ENCODE measurements at places on chromosomes 13 and 19. TPM values are rescaled to one million over a fixed set of nuclear protein-coding genes. Genes with fewer than 3 reads are reported as not detected.

Gene EFNA2
- 1.8 TPM for polyA plus RNA-seq

Gene ADAMTS10
- 31.0 TPM for polyA plus RNA-seq

Gene ZNF529
- 32.4 TPM for polyA plus RNA-seq

Gene PNMA8A
- polyA plus RNA-seq: 45.6 TPM

Gene SYNGR4
- polyA plus RNA-seq: 0.64 TPM

Gene ICAM3
- polyA plus RNA-seq: 8.4 TPM

Gene DBP
- polyA plus RNA-seq: 15.7 TPM

Gene NKG7
- polyA plus RNA-seq: 0.90 TPM

Gene SHC2
- polyA plus RNA-seq: 44.9 TPM

DNA sequence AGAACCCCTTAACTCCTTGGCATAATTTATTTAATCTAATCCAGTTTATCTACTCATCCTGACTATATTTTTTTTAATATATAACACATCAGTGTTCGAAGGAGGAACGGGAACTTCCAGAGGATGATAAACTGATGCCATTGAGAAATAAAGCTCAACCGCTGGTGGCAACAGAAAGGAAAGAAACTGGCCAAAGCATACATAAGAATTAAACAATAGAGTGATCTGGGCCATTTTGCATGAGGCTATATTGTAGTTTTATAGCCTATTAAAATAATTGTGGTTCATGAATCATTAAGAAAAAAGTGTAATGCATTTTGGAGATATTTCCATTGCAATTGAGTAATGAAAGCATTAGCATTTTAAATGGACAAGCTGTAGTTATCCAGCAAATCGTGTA, 94.2 kb downstream of the FRY start:
- DNase-seq: no peak

DNA sequence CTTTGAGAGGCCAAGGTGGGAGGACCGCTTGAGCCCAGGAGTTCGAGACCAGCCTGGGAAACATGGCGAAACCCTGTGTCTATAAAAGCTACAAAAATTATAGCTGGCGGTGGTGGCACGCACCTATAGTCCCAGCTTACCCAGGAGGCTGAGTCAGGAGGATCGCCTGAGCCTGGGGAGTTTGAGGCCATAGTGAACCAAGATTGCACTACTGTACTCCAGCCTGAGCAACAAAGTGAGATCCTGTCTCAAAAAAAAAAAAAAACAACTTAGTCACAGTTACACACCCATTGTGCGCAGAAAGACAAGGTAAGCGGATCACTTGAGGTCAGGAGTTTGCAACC, 728 bp upstream of the DENND1C start:
- DNase-seq: no peak

DNA sequence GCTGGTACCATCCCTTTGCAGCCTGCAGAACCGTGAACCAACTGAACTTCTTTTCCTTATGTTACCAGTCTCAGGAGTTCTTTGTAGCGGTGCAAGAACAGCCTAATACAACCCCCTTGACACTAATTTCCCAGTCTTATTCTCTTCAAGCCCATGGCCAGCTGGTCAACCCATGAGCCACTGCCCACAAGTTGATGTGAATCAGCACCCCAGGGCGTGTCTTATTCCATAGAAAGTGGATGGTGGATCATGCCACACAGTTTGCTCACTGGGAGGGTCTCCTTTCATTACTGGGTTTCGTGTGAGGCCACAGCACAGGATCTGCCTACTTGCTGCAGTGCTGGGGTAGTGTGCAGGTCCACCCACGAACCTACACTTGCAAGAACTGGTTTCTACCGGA, 27.0 kb downstream of the TEX29 start:
- DNase-seq: no peak

- no peak for DNase-seq
These were observed 100.4 kb downstream of the DCLK1 start for GRCh38 chr13:36030670-36031331.

DNA sequence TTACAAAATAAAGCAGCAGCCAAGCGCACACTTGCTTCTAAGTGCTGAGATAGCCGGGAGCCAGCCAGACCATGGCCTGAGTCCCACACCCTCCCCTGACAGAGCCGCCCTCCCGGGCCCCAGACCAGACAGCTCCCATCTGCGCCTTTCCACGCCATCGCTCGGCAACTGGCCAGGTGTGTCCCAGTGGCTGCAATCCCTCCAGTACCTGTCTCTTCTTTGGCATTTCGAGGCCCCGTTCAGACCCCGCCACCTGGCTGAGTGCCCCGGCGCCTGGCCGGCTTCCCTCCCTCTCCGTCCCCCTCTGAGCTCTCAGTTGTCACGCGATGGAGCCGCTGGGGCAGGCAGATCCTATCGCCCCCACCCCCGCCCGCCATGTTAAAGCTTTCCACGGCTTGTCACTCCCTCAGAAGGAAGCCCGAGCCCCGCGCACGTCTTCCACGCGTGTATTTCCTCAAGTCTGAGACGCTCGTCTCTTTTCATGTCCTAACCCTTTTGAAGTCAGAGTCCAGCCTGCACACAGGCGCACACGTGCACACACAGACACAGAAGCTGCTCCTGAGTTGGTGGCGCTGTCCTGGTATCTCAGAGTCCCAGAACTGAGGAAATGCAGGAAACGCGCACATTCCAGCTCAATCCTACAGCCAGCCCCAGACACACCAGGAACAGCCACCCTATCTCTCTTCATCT, 7.9 kb downstream of the MLLT1 start:
- DNase-seq: no peak

DNA sequence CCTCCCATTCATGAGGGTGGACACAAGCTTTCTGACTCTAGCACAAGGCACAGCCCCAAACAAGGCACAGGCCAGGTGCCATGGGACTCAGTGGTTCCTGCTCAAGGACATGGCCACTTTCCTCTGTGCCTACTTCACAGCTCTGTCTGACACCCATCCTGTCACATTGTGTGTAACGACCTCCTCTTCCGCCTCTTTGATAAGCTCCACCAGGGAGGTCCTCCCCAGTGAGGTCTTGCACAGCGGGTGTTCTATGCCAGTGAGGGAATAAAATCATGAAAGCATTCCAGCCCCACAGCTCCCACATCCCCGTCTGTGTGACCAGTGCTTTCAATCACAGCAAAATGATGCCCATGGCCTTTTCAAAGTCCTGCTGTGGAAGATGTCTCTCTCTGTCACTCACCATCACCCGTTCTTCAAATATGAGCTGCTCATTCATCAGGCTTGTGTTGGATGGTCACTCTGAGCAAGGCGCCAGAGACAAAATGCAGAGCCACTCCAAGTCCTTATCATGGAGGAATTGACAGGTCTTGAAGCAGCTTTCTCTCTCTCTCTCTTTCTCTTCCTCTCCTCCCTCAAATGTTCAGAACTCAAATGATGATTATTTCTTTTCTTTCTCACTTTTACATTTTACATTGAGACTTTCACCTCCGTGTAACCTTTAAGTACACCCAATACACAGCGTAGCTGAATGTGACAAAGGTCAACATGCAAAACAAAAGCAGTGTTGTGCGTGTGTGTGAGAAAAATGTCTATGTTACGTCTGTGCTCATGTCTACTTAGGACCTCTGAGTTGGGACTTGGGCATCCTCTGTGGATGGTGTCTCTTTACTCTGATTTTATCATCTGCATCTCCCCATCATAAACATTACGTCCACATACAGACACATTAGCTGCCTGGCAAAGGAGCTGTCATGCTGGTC, 8.0 kb upstream of the SPATA13 start:
- no peak for DNase-seq

DNA sequence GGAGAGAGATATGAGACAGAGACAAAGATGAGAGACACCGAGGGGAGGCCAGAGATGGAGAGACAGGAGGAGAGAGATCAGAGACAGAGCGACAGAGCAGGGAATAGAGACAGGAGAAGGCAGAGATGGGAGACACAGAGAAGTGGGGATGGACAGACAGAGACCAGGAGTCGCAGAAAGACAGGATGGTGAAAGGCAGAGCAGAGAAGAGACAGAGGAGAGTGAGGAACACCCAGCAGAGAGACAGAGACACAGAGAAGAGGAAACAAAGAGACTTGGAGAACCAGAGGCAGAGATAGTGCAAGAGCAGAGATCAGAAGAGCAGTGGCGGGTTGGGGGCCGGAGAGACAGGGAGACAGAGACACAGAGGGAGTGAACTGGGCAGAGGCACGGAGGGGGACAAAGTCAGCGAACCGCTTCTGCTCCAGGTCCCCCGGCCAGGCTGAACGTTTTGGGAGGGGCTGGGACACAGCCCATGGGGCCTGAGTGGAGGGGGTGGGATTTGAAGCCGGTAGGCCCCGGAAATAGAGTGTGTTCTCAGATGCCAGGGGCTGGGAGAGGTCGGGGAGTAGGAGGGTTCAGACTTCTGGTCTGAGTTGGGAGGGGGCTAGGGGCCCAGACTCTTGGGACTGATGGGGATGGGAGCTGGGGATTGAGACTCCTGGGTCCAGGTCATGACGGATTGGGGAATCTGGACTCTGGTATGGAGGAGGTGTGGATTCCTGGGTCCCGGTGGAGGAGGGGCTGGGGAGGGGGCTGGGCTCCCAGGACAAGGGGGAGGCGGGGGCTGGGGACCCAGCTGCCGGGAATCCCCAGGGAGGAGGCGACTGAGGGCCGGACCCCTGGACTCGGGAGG, 654 bp downstream of the ZNF579 start:
- DNase-seq: no peak

GRCh38 chr13:57552437-57552836, 79.1 kb upstream of the PCDH17 start:
- no peak for DNase-seq

DNA sequence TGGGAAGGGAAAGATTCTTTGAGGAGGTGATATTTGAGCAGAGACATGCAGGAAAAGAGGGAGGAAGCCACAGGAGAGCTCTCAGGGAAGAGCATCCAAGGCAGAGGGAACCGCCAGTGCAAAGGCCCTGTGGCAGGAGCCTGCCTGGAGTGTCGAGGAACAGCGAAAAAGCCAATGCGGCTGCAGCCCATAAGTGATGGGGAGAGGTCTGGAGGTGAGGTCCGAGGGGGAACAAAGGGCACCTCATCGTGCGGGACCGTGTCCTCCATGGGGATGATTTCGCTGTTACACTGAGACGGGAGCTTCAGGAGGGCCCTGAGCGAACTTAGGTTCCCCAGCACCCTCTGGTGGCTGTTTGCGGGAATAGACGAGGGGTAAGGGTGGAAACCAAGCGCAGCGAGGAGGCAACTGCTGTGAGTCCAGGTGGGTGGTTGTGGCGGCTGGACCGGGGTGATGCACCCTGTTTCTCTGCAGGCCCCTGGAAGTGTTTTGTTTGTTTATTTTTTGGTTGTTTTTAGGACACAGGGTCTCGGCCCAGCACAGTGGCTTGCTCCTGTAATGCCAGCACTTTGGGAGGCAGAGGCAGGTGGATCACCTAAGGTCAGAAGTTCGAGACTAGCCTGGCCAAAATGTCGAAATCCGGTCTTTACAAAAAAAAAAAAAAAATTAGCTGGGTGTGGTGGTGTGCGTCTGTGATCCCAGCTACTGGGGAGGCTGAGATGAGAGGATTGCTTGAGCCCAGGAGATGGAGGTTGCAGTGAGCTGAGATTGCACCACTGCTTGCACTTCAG, 5.9 kb upstream of the EHD2 start:
- DNase-seq: no peak

GRCh38 chr13:94596575-94596971, 621 bp upstream of the TGDS start:
- DNase-seq: no peak

DNA sequence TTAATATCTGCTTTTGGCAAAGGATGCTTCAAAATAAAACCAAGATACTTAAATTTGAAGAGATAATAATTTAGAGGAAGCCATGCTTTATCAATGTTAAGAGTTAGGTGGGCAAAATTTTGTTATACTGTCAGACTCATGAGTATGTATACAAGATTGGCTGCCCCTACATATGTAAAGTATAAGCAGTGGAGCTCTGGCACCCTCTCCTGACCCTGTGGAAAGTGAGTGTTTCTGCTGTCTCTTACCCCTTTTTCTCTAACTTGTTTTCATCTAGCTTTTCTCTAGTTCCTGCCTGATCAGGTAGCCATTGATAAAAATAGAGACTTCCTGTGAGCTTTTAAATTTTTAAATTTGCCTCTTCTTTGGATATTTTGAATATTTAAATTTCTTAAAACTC, 710.9 kb upstream of the SPRY2 start:
- no peak for DNase-seq

DNA sequence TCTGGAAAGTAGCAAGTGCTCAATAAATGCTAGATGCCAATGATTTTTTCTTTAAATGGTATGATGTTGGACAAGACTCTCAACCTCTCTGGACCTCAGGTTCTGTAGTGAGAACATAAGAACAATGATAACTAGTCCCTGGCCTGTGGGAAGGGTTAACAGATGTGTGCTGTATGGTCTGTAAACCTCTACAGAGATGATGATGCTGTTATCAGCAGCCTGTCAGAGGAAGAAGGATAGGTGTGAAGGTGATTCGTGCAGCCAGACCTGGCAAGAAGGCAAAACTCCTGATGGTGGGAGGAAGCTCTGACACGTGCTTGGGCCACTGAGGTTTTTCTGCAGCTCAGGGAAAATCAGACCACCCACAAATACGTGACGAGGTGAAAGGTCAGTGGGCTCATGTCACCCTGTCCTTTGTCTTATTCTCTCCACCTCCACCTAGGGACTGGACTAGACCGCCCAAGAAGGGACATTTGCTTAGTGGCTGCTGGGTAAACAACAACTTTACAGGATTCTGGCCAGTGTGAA, 36.7 kb upstream of the UBL3 start:
- no peak for DNase-seq

DNA sequence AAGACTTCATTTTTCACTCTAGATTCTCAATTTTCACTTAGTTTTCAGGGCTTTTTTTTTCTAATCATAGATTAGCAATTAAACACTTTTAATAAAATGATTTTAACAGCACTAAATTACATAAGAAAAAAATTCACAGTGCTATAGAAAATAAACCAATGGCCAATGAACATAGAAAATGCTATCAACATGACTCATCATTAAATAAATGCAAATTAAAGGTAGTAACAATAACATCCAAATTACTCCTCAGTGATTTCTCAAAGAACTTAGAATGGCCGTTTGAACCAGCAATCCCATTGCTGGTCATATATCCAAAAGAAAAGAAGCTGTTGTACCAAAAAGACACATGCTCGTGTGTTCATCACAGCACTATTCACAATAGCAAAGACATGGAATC, 1058.9 kb downstream of the UQCRFS1 start:
- no peak for DNase-seq

- no peak for DNase-seq
These were observed 45.4 kb downstream of the CCL25 start for GRCh38 chr19:8097681-8098567.

DNA sequence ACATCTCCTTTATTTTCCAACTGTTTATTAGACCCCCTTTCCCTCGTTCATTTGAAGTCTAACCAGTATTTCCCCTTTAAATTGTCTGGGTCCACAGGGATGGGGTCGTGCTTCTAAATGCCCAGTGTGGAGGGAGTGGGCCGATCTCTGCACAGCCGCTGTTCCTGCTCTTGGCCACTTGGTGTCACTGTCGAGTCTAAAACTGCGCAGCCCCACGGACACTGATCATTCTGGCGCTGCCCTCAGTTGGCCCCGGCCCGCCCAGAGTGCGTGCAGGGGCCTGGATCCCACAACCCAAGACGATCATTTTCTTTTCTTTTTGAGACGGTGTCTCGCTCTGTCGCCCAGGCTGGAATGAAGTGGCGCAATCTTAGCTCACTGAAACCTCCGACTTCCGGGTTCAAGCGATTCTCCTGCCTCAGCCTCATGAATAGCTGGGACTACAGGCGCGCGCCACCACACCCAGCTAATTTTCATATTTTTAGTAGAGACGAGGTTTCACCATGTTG, 12.0 kb downstream of the WDR88 start:
- DNase-seq: no peak

Data from left renal cortex interstitium (tissue), 4 donors.